ENCODE measurements at places on chromosomes 11 and 22.

GRCh38 chr11:75510004-75510722, 15.6 kb downstream of the GDPD5 start:
- no peak overlapping the region for H3K27ac ChIP-seq
- peaks cover 15% of the 10 kb centered on the region for H3K4me1 ChIP-seq
- H3K36me3 ChIP-seq, result no peaks in the 10 kb centered on the region
- no peaks in the 10 kb centered on the region for H3K27me3 ChIP-seq
- DNase-seq, result no peak

GRCh38 chr11:74847395-74847794, 98.7 kb downstream of the RNF169 start:
- H3K4me1 ChIP-seq, result no peaks in the 10 kb centered on the region
- no peak for DNase-seq
- no peaks in the 10 kb centered on the region for H3K27me3 ChIP-seq
- H3K27ac ChIP-seq, result no peak overlapping the region
- H3K36me3 ChIP-seq, result peaks cover 30% of the 10 kb centered on the region
- H3K4me3 ChIP-seq, result no peak overlapping the region

DNA sequence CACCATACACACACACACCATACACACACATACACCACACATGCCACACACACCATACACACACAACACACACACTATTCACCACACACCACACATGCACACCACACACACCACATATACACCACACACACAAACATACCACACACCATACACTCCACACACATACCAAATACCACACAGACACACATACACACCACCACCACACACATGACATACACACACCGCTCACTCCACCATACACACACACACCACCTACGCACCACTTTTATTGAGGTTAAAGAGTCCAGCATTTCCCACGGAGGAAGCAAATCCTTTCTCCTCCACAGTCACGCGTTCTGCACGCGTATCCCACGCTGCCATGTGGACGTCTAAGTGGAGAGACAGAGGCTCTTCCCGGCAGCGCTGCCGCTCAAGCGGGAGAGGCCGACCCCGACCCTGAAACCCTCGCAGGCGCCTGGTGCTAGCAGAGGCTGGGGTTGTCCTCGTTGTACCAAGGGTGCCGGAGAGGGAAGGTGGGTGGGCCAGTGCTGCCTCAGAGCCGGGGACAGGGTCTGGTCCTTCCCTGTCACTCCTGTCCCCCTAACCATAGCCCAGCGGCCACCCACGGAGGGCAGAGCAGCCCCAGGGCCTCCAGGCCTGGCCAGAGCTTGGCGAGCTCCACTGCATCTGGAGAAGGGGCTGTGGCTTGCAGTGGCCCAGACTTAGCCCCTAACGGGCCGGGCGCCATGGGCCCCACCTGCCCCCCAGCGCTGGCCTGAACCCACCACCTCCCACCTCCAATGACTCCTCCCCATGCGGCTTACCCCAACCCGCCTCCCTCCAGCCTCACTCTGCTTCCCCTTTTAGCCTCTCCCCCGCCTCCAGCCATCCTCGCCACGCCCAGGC, 1495.0 kb downstream of the BRD1 start:
- no peak overlapping the region for H3K4me3 ChIP-seq
- H3K27me3 ChIP-seq, result no peaks in the 10 kb centered on the region
- no peaks in the 10 kb centered on the region for H3K36me3 ChIP-seq
- H3K4me1 ChIP-seq, result no peaks in the 10 kb centered on the region

GRCh38 chr22:23389271-23390071, 190.6 kb downstream of the IGLL1 start:
- no peaks in the 10 kb centered on the region for H3K4me1 ChIP-seq
- H3K36me3 ChIP-seq, result no peaks in the 10 kb centered on the region
- H3K27me3 ChIP-seq, result no peaks in the 10 kb centered on the region
- no peak overlapping the region for H3K27ac ChIP-seq

DNA sequence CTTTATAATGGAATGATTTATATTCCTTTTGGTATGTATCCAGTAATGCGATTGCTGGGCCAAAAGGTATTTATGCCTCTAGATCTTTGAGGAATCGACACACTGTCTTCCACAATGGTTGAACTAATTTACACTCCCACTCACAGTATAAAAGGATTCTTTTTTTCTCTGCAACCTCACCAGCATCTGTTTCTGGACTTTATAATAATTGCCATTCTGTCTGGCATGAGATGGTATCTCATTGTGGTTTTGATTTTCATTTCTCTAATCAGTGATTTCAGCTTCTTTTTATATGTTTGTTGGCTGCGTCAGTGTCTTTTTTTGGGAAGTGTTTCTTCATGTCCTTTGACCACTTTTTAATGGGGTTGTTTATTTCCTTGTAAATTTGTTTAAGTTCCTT, 679.3 kb downstream of the JRKL start:
- no peaks in the 10 kb centered on the region for H3K4me1 ChIP-seq
- H3K27me3 ChIP-seq, result no peaks in the 10 kb centered on the region
- H3K36me3 ChIP-seq, result no peaks in the 10 kb centered on the region
- no peak overlapping the region for H3K27ac ChIP-seq

GRCh38 chr11:93340223-93340622, 9.7 kb downstream of the DEUP1 start:
- no peak overlapping the region for H3K27ac ChIP-seq
- no peaks in the 10 kb centered on the region for H3K36me3 ChIP-seq
- DNase-seq, result peak; percentile 1
- H3K27me3 ChIP-seq, result no peaks in the 10 kb centered on the region
- H3K4me1 ChIP-seq, result peaks cover 4% of the 10 kb centered on the region

DNA sequence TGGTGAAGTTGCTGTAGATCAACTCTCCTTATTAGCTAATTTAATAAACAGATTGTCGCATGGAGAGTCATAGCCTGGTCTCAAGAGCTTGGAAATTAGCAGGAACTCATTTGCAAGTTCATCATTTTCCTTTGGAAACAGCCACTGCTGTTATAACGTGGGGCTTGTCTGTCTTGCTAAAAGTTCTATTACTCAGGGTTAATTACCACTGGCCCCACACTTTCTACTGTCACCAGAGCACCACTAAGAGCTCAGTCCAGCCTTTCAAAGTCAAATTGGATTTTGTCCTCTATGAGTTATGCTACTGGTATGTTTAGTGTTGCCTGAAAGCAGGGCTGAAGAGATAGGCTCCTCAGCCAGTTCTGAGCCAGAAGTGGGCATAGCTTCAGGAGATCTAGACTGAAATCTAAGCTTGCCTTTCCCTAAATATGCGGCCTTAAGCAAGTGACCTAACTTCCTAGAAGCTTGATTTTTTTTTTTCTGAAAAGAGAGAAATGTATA, 292.2 kb downstream of the INSC start:
- no peaks in the 10 kb centered on the region for H3K36me3 ChIP-seq
- H3K27ac ChIP-seq, result no peak overlapping the region
- H3K27me3 ChIP-seq, result no peaks in the 10 kb centered on the region
- no peak overlapping the region for H3K4me3 ChIP-seq

DNA sequence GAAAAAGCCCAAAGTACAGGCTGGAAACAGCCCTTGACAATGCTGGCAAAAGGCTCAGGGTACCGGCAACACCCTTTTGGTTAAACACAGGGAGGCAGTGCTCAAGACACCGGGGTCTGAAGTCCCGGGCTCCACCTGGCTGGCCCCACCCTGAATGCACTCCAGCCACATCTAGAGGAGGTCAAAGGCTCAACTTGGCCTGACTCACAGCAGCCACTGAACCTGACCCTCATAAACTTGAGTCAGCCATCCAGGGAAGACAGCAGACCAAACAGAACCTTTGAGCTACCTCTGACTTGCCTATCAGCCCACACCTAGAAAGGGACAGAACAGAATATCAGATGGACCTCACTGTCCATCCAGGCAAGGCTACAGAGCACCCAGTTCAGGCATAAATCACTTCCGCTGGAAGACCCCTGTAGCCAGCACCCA, 3.8 kb downstream of the CFL1 start:
- H3K36me3 ChIP-seq, result peaks cover 33% of the 10 kb centered on the region
- DNase-seq, result no peak
- H3K4me3 ChIP-seq, result no peak overlapping the region
- no peaks in the 10 kb centered on the region for H3K27me3 ChIP-seq
- no peak overlapping the region for H3K27ac ChIP-seq
- peaks cover 5% of the 10 kb centered on the region for H3K4me1 ChIP-seq

DNA sequence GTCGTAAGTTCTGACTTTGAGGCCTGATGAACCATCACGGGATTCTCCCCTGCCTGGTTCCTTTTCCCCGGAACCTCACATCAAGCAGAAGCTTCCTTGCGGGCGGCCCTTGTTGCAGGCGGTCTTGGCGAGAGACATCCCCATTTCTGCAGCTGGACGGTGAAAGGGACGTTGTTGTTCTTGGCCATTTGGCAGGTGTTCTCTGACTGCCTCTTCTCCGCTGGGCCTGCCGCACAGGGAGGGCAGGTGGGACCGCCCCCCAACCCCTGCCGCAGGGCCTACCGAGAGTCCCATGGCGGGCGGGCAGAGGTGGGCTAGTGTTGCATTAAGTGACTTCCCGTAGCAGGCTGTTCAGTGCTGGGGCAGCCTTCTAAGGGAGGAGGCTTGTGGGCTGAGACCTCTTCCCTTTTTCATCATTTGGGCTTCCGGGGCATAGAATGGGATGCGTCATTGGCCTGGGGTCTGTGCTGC, 26.9 kb upstream of the GRAMD4 start:
- no peak overlapping the region for H3K27ac ChIP-seq
- H3K4me3 ChIP-seq, result no peak overlapping the region
- H3K4me1 ChIP-seq, result peaks cover 46% of the 10 kb centered on the region

GRCh38 chr11:72716290-72716689, 35.9 kb downstream of the ARAP1 start:
- peaks cover 50% of the 10 kb centered on the region for H3K4me1 ChIP-seq
- H3K4me3 ChIP-seq, result no peak overlapping the region
- H3K27me3 ChIP-seq, result no peaks in the 10 kb centered on the region
- H3K36me3 ChIP-seq, result no peaks in the 10 kb centered on the region

DNA sequence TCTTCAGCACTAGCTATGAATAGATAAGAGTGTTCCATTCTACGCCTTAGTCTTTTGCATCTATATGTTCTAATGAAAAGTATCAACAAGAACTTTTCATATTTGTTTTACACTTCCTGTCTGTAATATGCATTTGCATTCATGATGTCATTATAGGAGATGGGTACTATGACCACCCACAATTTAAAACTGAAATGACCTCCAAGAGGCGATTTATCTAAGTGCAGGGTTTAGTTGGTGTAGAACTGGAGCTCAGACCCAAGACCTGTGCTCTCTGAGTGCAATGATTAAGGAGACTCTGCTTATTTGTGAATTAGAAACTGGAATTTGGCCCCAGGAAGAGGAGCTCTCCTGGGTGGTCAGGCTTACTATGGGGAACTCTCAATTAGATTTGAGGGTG, 289.1 kb downstream of the ETS1 start:
- no peaks in the 10 kb centered on the region for H3K36me3 ChIP-seq
- DNase-seq, result no peak
- no peak overlapping the region for H3K27ac ChIP-seq
- no peak overlapping the region for H3K4me3 ChIP-seq
- peaks cover 9% of the 10 kb centered on the region for H3K27me3 ChIP-seq

DNA sequence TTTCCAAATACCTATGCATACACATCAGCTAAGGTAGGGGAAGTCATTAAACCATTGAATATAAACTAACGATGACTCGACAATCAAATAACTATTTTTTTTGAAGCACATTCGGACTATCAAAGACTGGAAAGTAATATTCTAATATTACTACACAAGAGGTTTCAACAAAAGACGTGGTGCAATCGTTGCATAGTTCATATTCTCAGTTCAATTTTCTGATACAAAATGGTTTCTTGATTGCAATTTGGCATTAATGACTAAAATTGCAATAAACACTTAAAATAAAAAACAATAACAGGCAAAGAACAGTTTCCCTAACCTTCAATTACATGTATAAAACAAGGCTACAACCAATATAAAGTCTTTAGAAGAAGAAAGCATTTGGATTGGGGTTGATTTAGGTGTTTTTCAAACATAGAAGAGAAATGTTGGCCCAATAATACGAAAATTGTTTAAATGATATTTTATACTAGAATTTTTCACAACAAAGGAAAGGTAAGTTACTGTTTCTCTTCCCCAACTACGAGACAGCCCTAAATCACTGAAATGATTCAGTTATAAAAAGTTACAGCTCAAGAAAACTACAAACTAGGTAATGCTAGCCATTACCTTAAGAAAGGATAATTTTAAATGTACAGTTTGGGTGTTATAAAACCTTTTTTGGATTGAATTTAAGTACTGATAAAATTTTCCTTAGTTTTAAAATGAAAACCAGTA, 17.6 kb downstream of the BLID start:
- H3K27ac ChIP-seq, result no peak overlapping the region
- H3K27me3 ChIP-seq, result no peaks in the 10 kb centered on the region
- no peak for DNase-seq
- H3K36me3 ChIP-seq, result no peaks in the 10 kb centered on the region
- H3K4me3 ChIP-seq, result peak overlapping the region; percentile 61
- peaks cover 25% of the 10 kb centered on the region for H3K4me1 ChIP-seq

DNA sequence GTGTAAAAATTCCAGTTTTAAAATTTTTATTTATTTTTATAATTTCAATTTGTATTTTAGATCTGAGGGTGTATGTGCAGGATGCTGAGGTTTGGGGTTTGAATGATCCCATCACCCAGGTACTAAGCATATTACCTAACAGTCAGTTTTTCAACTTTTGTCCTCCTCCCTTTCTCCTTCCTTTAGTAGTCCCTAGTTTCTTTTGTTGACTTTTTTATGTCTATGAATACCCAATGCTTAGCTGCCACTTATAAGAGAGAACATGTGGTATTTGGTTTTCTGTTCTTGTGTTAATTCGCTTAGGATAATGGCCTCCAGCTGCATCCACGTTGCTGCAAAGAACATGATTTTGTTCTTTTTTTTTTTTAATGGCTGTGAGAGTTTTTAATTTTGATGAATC, 35.7 kb upstream of the UCP3 start:
- H3K27me3 ChIP-seq, result no peaks in the 10 kb centered on the region
- DNase-seq, result no peak
- H3K4me3 ChIP-seq, result no peak overlapping the region
- H3K4me1 ChIP-seq, result no peaks in the 10 kb centered on the region
- peaks cover under 1% of the 10 kb centered on the region for H3K36me3 ChIP-seq

DNA sequence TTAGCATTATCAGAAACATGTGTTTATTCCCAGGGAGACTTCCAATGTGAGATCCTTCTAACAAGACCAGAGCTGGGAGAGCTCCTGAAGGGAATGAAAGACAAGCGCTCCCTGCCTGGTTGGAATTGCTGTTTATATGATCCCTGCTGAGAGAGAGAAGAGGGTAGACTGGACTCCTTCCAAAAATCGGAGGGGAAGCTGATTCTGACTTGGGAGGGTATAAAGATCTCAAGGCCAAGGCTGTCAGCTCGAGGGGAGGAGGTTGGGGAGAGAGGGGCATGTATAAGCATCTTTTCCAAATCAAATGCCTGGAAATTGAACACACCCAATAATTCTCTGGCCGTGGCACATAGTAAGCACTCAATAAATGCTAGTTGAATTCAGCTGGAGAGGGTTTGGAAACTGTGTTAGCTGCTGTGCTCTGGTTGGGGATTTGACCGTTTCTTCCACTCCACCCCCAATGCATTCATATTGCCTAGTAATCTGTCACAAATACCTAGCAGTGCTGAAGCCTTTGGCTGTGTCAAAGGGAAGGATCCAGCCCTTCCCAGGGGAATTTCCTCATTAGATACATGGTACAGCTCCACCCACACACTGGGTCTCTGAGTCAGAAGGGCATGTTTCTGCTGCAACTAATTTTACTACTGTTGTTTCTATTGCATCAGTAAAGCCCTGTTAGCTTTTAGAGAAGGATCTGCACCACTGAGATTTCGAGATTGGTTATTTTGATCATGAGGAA, 61.5 kb downstream of the CACNG2 start:
- H3K27ac ChIP-seq, result no peak overlapping the region
- no peak for DNase-seq
- H3K4me3 ChIP-seq, result no peak overlapping the region
- H3K36me3 ChIP-seq, result no peaks in the 10 kb centered on the region
- peaks cover 9% of the 10 kb centered on the region for H3K27me3 ChIP-seq
